ENCODE measurements at places on chromosomes 13 and 19. TPM values are rescaled to one million over a fixed set of nuclear protein-coding genes. Genes with fewer than 3 reads are reported as not detected.

DNA sequence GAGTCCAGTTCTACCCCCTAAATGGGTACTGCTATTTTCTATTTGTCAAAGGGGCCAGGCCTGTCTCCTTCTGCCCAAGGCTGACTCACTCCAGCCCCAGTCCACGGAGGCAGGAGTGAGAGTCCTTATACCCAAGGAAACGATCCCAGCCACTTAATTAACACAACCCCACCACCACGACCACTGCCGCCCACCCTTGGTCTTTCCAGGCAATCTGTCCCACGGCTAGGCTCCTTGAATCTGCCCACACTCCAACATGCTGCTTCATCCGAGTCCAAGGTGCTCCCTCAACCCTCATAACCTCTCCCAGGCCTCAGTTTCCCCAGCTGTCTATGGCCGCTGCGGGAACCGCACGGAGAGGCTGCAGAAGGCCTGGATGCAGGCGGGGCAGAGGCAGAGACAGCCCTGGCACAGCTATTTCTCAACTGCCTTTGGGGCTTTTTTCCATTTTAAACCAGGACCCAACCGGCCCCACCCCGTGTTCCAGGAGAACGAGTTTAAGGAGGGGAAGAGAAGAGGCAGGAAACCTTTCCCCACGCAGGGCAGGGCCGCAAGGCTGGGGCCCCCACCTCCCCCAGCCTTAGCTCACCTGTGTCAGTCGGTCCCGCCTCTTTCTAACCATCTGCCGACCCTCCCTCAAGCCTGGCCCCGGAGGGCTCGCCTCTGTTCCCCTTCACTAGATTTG lies 746 bp downstream of the RAB3D start:
- H3K4me1 ChIP-seq, result peaks cover 9% of the 10 kb centered on the region
- H3K27me3 ChIP-seq, result no peaks in the 10 kb centered on the region
- peak overlapping the region; percentile 87 for H3K4me3 ChIP-seq
- H3K36me3 ChIP-seq, result peaks cover 29% of the 10 kb centered on the region
- peak overlapping the region; percentile 50 for H3K27ac ChIP-seq

GRCh38 chr13:93462151-93462550 lies 235.5 kb downstream of the GPC6 start:
- H3K4me3 ChIP-seq, result no peak overlapping the region
- no peak overlapping the region for H3K27ac ChIP-seq
- no peak for DNase-seq
- peaks cover 3% of the 10 kb centered on the region for H3K36me3 ChIP-seq
- H3K4me1 ChIP-seq, result peaks cover 37% of the 10 kb centered on the region

DNA sequence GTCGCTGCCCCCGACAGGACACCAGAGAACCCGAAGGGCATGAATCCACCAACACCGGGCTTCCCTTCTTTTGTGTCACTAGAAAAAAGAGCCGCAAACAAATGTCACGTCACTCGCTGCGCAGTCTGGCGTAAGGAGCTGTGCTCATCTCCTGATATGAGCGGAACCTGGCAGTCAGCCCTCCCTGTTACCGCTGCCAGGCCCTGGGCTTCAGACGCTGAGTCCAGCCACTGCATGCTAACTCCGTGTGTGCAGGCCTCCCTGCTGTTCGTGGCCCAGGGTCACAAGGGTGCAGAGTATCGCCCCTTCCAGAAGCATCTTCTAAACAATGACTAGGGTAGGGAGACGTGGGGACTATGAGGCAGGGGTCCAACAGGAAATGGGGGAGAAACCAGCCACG lies 71.3 kb downstream of the SLC7A1 start:
- no peak overlapping the region for H3K27ac ChIP-seq
- no peak overlapping the region for H3K4me3 ChIP-seq
- no peaks in the 10 kb centered on the region for H3K27me3 ChIP-seq
- H3K4me1 ChIP-seq, result peaks cover 13% of the 10 kb centered on the region
- peaks cover 16% of the 10 kb centered on the region for H3K36me3 ChIP-seq
- no peak for DNase-seq

- H3K4me1 ChIP-seq, result peaks cover 80% of the 10 kb centered on the region
- H3K27ac ChIP-seq, result peak overlapping the region; percentile 1
- no peak for DNase-seq
- H3K36me3 ChIP-seq, result no peaks in the 10 kb centered on the region
- H3K27me3 ChIP-seq, result no peaks in the 10 kb centered on the region
Measured at GRCh38 chr13:38661010-38661675, 25.7 kb upstream of the FREM2 start.

GRCh38 chr13:75876142-75877050 lies 240.3 kb downstream of the LMO7 start:
- H3K36me3 ChIP-seq, result no peaks in the 10 kb centered on the region
- no peaks in the 10 kb centered on the region for H3K27me3 ChIP-seq
- peaks cover 11% of the 10 kb centered on the region for H3K4me1 ChIP-seq
- no peak for DNase-seq
- H3K4me3 ChIP-seq, result no peak overlapping the region

- peaks cover 16% of the 10 kb centered on the region for H3K4me1 ChIP-seq
- peak; percentile 78 for DNase-seq
- H3K36me3 ChIP-seq, result no peaks in the 10 kb centered on the region
- H3K27ac ChIP-seq, result peak overlapping the region; percentile 87
- H3K27me3 ChIP-seq, result peaks cover 10% of the 10 kb centered on the region
Measured at GRCh38 chr19:47035127-47036096, 13.0 kb downstream of the TMEM160 start.

GRCh38 chr13:78636495-78636894 lies 22.5 kb downstream of the OBI1 start:
- H3K27me3 ChIP-seq, result no peaks in the 10 kb centered on the region
- no peak overlapping the region for H3K27ac ChIP-seq
- peaks cover 51% of the 10 kb centered on the region for H3K36me3 ChIP-seq
- peaks cover 10% of the 10 kb centered on the region for H3K4me1 ChIP-seq

DNA sequence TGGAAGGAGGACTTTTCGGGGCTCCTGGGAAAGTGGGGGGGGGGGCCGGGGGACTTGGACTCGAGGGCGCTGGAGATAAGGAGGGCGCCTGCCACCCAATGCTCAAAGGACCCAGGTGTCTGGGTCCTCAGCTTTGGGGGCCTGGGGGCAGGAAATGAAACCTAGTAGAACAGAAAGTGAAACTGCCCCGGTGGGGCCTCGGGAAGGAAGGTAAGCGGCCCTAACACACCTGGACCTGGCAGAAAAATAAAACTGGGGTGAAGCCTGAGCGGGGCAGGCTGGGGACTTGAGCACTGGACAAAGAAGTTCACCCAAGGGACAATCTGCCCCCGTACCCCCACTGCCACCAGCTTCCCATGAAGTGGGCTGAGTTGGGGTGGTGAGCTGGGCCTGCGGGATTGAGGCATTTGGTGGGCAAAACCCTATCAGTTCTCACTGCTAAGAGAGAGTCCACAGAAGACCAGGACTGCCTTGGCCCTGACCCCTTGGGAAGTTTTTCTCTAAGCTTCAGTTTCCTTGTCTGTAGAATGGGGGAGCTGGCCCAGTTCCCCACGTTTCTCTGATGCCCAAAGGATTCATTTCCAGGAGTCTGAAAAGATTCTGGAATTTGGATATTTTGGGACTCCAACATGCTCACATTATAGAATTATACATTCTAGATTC lies 2.3 kb downstream of the PRKD2 start:
- DNase-seq, result peak; percentile 54
- H3K4me1 ChIP-seq, result peaks cover 17% of the 10 kb centered on the region
- peak overlapping the region; percentile 92 for H3K4me3 ChIP-seq

GRCh38 chr13:60759499-60759898 lies 362.5 kb downstream of the TDRD3 start:
- no peak overlapping the region for H3K4me3 ChIP-seq
- peaks cover 29% of the 10 kb centered on the region for H3K4me1 ChIP-seq
- no peaks in the 10 kb centered on the region for H3K27me3 ChIP-seq
- DNase-seq, result no peak

GRCh38 chr13:69761581-69761980 lies 346.0 kb upstream of the ATXN8OS start:
- H3K4me3 ChIP-seq, result no peak overlapping the region
- H3K36me3 ChIP-seq, result no peaks in the 10 kb centered on the region
- no peaks in the 10 kb centered on the region for H3K27me3 ChIP-seq
- H3K4me1 ChIP-seq, result no peaks in the 10 kb centered on the region
- H3K27ac ChIP-seq, result no peak overlapping the region
- DNase-seq, result no peak

GRCh38 chr19:13330285-13330684 lies 176.0 kb downstream of the CACNA1A start:
- no peaks in the 10 kb centered on the region for H3K36me3 ChIP-seq
- H3K4me3 ChIP-seq, result no peak overlapping the region
- H3K4me1 ChIP-seq, result no peaks in the 10 kb centered on the region
- H3K27ac ChIP-seq, result no peak overlapping the region
- H3K27me3 ChIP-seq, result peaks cover 18% of the 10 kb centered on the region

DNA sequence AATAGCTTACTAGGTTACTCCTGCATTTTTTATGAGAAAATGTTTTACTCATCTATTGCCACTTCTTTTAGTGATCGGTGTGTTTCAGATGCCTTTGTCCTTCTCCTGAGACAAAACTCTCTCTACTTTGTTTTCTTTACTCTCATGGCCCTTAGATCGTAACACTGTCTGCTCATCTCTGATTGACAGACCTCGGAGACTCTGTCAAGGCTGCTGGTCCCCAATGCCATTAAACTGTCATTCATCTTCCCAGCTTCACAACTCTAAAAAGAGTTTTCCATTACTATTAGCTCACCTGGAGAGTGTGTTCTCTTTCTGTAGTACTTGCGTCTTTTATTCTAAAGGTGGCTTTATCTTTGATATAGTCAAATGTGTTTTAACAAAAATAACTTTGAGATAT lies 765.2 kb downstream of the SLITRK1 start:
- H3K27me3 ChIP-seq, result no peaks in the 10 kb centered on the region
- no peaks in the 10 kb centered on the region for H3K4me1 ChIP-seq
- no peak for DNase-seq
- no peak overlapping the region for H3K27ac ChIP-seq
- no peaks in the 10 kb centered on the region for H3K36me3 ChIP-seq

GRCh38 chr19:33798681-33799111 lies 2.0 kb downstream of the KCTD15 start:
- no peak for DNase-seq
- H3K27ac ChIP-seq, result peak overlapping the region; percentile 77
- H3K4me3 ChIP-seq, result peak overlapping the region; percentile 69

- H3K27me3 ChIP-seq, result peaks cover 81% of the 10 kb centered on the region
- H3K36me3 ChIP-seq, result no peaks in the 10 kb centered on the region
- no peak overlapping the region for H3K4me3 ChIP-seq
- no peak overlapping the region for H3K27ac ChIP-seq
Measured at GRCh38 chr19:29571181-29571580, 34.9 kb upstream of the POP4 start.

- no peaks in the 10 kb centered on the region for H3K4me1 ChIP-seq
- peak overlapping the region; percentile 32 for H3K27ac ChIP-seq
- peaks cover 55% of the 10 kb centered on the region for H3K36me3 ChIP-seq
- DNase-seq, result no peak
- H3K4me3 ChIP-seq, result no peak overlapping the region
- no peaks in the 10 kb centered on the region for H3K27me3 ChIP-seq
Measured at GRCh38 chr19:55702131-55702627, 27.2 kb downstream of the EPN1 start.

- no peaks in the 10 kb centered on the region for H3K36me3 ChIP-seq
- DNase-seq, result no peak
- no peaks in the 10 kb centered on the region for H3K27me3 ChIP-seq
- H3K4me3 ChIP-seq, result no peak overlapping the region
- H3K4me1 ChIP-seq, result peaks cover 17% of the 10 kb centered on the region
Measured at GRCh38 chr13:46515803-46516202, 37.2 kb upstream of the LRCH1 start.

GRCh38 chr13:92769046-92769445 lies 457.6 kb upstream of the GPC6 start:
- H3K36me3 ChIP-seq, result no peaks in the 10 kb centered on the region
- no peak overlapping the region for H3K27ac ChIP-seq
- no peak for DNase-seq

- H3K27me3 ChIP-seq, result no peaks in the 10 kb centered on the region
- H3K27ac ChIP-seq, result no peak overlapping the region
Measured at GRCh38 chr13:113948034-113948742, 25.7 kb downstream of the C13orf46 start.

DNA sequence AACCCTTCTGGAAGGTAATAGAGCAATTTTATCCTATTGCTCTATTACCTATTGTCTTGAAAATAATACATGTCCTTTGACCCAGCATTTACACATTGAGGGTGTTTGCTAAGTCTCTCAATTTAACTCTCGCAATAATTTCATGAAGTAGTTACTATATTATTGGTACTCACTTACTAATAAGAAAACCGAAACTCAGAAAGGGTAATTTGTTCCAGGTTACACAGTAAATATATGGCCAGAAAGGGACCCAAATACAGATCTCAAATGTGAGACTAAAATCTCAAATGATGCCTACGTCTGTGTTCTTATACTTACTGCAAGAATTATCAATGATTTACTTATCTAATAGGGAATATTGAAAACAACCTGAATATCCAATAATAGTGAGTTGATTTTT lies 29.7 kb upstream of the FAM216B start:
- H3K4me1 ChIP-seq, result peaks cover 33% of the 10 kb centered on the region
- no peaks in the 10 kb centered on the region for H3K36me3 ChIP-seq
- H3K27me3 ChIP-seq, result no peaks in the 10 kb centered on the region
- H3K4me3 ChIP-seq, result no peak overlapping the region

DNA sequence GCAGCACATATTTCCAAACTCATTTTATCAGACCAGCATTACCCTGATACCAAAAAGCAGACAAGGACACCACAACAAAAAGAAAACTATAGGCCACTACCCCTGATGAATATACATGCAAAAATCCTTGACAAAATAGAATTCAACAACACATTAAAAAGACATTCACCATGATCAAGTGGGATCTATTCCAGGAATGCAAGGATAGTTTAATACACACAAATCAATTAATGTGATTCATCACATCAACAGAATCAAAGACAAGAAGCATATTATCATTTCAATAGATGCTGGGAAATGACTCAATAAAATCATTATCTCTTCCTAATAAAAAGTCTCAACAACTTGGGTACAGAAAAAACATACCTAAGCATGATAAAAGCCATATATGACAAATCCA lies 11.2 kb downstream of the ZNF347 start:
- H3K4me3 ChIP-seq, result no peak overlapping the region
- peaks cover 78% of the 10 kb centered on the region for H3K36me3 ChIP-seq
- no peak for DNase-seq
- no peak overlapping the region for H3K27ac ChIP-seq
- no peaks in the 10 kb centered on the region for H3K27me3 ChIP-seq

Gene RUBCNL
- 3.2 TPM for total RNA-seq

Gene LILRB2
- total RNA-seq, result not detected

Gene CCDC70
- not detected for total RNA-seq

Gene IQCN
- total RNA-seq, result 14.8 TPM

Gene NECTIN2
- total RNA-seq, result 291 TPM

Gene PPP1R15A
- total RNA-seq, result 158 TPM

Gene EFNA2
- total RNA-seq, result 14.0 TPM

Gene GJB6
- total RNA-seq, result 28.6 TPM

Gene ELSPBP1
- total RNA-seq, result not detected

Gene VAV1
- total RNA-seq, result not detected

Gene SIAH3
- total RNA-seq, result 0.51 TPM

Gene SLC1A5
- 49.3 TPM for total RNA-seq

Gene ZNF835
- total RNA-seq, result not detected

Gene TMEM59L
- 4.9 TPM for total RNA-seq

Gene ATP7B
- 133 TPM for total RNA-seq

Gene ZIC5
- total RNA-seq, result not detected

Gene GJB2
- total RNA-seq, result 24.4 TPM
